Stimulated activated CD8-positive, alpha-beta memory T cell treated with anti-CD3 and anti-CD28 coated beads, Interleukin-2, amount 100 ng/mL, for 1 hour (primary cell): ENCODE measurements at places on chromosomes 13 and 19.

- no peak for DNase-seq
Measured at GRCh38 chr19:16367261-16367683, 42.6 kb downstream of the KLF2 start.

DNA sequence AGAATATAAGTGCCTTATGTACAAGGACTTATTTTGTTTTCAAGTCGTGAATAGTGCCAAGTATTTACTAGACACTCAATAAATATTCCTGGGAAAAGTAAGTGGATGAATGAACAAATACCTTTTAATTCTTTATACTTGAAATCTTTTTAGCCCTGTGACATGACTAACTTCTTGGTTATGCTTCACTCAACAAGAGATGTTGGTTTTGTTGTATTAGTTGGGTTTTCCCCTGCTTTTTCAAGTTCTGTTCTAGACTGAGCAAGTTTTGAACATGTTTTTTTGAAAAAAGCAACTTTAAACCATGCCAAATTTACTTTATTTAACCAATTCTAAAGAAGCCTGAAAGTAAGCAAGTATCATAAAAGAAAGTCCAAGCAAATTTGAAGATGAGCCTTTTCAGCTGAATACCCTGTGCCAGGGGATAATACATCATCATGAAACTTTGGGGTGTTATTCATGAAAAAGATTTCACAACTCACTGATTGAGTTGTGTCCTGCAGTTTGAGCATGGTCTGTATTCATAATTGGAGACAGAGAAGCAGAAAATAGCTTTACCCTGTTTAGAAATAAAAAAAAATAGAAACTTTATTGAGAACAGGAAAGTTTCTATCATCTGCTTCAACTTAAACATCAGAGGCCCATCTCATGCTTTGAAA, 11.1 kb downstream of the LMO7 start:
- no peak for DNase-seq

DNA sequence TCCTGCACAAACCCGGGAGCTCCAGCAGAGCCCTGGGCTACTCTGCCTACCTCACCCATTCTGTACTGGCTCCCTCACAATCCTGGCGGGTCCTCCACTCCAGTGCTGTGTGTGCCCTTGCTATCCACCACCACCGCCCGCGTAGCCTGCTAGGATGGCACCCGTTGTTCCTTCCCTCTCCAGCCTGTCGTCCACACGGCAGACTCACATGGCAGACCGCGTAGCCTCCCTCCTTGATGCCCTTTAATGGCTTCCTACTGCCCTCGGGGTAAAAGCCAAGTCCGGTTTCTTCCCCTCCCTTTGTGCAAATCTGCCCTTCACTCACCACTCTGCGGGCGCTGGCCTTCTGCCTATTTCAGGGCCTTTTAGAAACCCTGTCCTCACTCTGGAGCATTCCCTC, 106.6 kb downstream of the RAB20 start:
- no peak for DNase-seq

- DNase-seq: no peak
Measured at GRCh38 chr13:30373727-30374126, 48.6 kb upstream of the UBE2L5 start.

DNA sequence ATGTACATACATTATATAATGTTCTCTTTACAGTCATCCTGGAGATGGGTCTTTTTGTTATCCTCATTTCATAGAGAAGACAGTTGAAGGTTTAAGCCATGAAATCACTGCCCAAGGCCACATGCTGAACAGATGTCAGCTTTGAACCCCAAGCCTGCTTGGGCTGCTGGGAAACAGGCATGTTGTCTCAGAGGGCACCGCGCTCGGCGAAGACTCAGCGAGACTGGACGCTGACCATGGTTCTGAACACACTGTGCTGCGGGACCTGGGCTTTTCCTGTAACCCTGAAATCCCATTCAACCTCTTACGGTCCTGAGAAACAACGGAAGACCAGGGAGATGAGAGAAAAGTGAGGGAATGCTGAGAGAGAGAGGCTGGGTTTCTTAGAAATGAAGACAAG, 27.3 kb downstream of the LRFN3 start:
- DNase-seq: no peak

GRCh38 chr19:44777715-44778347, at the start of gene CBLC:
TSS of gene CBLC (plus strand) at chr19:44777890. CDS start at chr19:44777932, 42 bp downstream.
- DNase-seq: no peak

DNA sequence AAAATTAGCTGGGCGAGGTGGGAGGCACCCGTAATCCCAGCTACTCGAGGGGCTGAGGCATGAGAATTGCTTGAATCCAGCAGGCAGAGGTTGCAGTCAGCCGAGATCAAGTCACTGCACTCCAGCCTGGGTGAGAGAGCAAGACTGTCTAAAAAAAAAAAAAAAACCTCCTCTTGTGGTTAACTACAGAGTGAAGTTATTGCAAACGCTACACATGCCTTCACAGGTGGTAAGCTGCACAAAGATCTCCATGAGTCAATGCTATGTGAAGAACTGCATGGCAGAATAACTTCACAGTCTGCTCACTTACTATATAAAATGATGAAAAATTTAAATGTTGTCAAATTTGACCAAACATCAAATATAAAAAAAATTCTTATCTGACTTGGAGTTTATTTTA, 436.8 kb downstream of the FGF14 start:
- no peak for DNase-seq
